ENCODE measurements at places on chromosomes 6 and 20.

GRCh38 chr20:14673164-14673563 is 335.8 kb upstream of the FLRT3 start:
- no peak for DNase-seq

DNA sequence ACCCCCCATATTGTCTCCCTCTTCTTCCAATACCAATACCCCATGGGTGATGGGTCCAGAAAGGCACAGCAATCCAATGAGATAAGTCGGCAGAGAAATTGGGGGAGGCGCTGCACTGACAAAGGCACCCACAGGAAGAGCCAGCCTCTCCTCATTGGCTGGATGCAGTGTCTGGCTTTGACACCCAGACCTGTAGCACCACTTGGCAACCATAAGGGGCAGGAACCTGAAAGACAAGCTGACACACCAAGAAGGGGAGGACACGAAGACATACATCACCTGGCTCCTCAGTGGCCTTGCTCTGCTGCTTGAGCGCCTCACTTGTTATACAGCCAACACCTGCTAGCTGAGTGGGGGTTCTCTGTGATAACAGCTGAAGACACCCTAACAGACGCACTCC is 19.4 kb upstream of the SLC4A11 start:
- DNase-seq: no peak

DNA sequence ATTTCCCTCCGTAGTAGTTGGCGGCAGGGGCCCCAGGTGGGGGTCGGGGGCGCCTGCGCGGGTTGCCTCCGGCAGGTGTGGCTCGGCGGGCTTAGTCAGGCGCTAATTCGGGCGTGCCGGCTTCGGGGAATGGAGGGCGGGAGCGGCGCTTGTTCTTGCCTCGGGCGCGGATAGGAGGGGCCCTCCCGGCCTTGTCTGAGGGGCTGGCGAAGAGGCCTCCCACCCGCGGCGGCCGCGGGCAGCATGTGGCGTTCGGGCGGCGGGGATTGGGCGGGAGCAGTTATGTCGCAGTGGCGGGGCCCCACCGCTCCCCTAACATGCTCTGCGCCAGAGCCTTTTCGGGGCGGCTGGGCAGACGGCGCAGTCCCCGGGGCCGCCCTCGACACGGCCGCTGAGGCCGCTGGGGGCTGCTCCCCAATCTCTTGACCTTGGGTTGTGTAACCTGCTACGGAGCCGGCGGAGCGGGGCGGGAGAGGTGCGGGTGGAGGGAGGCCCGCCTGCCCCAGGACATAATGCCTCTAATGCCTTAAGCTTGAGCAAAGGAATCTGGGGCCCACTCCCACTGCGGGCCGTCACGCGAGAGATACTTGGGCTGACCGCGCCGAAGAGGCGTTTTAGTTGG is 1.1 kb downstream of the AMD1 start:
- DNase-seq: no peak

GRCh38 chr20:57782631-57783041 is 72.8 kb upstream of the PMEPA1 start:
- DNase-seq: no peak

DNA sequence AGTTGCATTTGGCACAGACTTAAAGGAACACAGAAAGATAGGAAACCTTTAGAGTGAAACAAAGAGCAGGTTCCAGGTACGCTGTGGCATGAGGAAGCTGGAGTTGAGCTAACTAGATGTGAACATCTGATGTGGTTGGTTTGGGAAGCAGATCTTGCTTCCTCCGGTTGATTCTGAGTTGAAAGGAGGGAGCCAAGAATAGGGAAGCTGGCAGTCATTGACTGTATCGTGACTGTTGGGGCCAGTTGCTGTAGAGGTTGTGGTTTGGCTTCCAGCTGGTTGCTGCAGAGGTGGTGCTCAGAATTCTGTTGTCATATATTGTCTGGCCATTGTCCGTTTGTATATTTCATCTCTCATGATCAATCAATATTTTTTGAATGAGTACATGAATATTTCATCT is 325.9 kb downstream of the PLCB1 start:
- no peak for DNase-seq

- no peak for DNase-seq
Measured at GRCh38 chr20:37316116-37316774, 26.8 kb downstream of the MANBAL start.
